Activated T-helper 1 cell treated with anti-CD3 and anti-CD28 coated beads, Interleukin-12 subunit alpha, Interleukin-12 subunit beta, Interleukin-2, Interleukin-4 antibody, amounts not matched to agents 30 ng/mL and 10 ng/mL and 1 ng/mL, durations not matched to agents 14 hours and 24 hours and 36 hours (primary cell): ENCODE measurements at places on chromosomes 6 and 20. TPM values are rescaled to one million over a fixed set of nuclear protein-coding genes. Genes with fewer than 3 reads are reported as not detected.

Gene ARFGAP1
- 102 and 107 TPM in 2 replicates for total RNA-seq

Gene KCNQ2
- not detected in 2 replicates for total RNA-seq

Gene LTB
- total RNA-seq: 270 and 277 TPM in 2 replicates

Gene RHAG
- not detected in 2 replicates for total RNA-seq

Gene SOX4
- 1.2 and 1.5 TPM in 2 replicates for total RNA-seq
